Activated CD4-positive, alpha-beta T cell treated with anti-CD3 and anti-CD28 coated beads, Interleukin-2, Interleukin-4, amounts not matched to agents 100 ng/mL and 50 ng/mL, durations not matched to agents 16 hours and 8 hours (primary cell): ENCODE measurements at places on chromosomes 7 and 10.

- no peak for DNase-seq
These were observed 70.7 kb downstream of the BEND7 start for GRCh38 chr10:13457958-13458686.

DNA sequence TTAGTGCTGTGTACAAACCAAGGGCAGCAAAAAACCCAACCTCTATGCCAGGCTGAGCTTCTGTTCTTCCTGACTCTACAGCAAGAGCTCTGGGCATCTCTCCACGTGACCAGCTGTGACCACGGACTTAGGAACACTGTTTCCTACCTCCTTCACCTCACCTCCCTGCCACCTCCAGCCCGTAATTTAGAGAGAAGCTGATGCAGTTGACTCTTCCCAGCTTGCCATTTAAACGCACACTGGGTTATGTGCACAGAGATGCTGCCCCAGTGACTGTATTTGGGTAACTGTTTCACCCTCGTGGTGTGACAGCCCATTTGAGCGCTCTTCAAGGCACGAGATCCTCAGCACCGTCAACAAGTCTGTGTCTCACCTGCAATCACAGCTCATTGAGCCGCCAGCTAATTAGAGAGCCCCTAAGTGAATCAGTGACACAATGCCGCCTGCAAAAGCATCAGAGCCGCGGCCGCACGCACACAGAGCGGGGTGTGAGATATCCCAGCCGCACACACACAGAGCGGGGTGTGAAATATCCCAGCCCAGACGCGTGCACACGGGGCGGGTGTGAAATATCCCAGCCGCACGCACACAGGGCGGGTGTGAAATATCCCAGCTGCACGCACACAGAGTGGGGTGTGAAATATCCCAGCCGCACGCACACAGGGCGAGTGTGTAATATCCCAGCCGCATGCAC lies 319.7 kb downstream of the PTPRN2 start:
- DNase-seq: no peak

DNA sequence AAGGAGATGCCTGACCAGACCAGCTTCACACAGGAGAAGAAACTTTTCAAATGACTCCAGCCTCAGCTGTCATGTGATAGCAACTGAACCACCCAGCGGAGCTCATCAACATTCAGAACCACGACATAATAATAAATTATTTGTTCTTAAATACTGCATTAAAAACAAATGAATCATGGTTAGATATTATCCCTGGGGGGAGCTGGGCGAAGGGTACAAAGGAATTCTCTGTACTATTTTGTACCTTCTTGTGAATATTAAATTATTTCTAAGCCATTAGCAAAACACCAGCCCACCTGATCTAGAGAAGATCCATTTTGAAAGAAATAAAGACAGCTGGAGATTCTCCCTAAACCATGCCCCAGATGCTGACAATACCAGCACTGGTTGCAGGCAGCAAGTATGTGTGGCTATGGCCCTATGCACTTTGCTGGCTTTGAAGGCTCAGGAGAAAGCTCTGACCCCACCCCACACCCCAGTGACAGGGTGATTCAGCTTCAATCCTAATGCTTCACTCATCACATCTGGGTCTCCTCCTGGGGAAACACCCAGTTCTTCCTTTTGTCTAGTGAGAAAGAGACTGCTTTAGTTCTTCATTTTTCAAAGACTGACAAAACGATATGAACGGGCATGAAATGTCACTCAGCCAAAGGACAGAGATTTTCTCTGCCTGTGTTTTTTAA lies 45.5 kb upstream of the NKX2-3 start:
- DNase-seq: no peak

DNA sequence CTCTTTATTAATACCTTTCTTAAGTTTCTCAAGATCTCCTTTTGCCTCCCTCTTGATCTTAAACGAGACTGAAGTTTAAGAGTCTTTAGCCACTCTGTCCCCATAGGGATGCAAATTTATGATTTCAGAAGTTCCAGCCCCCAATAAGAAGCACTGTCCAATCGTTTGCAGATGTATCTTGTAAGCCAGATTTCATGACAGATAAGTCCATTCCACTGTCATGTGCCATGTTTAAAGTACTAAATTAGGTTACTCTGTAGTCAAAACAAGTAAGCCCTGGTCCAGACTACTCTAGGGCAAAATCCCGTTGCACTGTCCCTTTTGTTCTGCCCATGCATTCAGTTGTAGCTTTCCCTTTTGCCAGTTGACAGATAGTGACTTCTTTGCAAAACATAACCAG lies 157.2 kb upstream of the KAT6B start:
- no peak for DNase-seq

DNA sequence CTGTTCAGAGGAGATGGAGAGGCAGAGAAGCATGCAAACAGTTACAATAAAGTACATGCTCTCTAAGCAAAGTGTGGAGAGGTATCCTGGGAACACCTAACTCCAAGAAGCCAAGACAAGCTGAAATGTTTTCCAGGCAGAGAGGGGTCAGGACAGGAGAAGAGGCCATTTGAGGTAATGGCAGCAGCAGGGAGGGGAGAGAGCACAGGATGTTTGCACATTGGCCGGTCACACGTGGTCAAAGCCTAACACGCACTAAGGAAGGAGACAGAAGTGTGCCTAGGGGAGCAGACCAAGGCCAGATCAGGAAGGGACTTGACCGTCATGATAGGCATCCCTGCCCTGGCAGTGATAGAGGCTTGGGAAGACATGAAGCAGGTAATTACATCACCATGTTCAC lies 101.5 kb downstream of the CTTNBP2 start:
- DNase-seq: no peak

- no peak for DNase-seq
These were observed 1.9 kb downstream of the TSPAN33 start for GRCh38 chr7:129146237-129146979.

DNA sequence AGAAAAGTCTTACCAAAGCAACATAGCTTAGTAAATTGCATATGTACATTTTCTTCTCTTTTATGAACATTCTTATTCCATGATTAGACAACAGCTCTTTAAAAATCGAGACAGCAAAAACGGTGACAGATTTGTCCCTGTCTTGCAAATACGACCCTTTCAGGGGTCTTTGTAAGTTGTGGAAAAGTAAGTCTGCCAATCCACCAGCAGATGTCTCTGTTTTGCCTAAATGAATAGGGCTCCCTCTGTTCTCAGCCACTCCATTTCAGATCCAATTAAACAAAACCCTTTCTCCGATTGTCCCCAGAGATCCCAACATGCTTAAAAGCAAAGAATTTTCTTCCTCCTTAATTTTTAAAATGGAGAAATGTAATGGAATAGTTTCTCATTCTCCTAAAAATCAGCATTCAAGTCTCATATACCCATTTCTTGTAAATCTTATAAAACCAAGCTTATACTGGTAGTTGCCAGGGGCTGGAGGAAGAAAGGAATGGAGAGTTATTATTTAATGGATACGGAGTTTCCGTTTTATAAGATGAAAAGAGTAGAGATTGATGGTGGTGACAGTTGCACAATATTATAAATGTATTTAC lies 61.0 kb upstream of the NFE2L3 start:
- DNase-seq: peak; percentile 49

DNA sequence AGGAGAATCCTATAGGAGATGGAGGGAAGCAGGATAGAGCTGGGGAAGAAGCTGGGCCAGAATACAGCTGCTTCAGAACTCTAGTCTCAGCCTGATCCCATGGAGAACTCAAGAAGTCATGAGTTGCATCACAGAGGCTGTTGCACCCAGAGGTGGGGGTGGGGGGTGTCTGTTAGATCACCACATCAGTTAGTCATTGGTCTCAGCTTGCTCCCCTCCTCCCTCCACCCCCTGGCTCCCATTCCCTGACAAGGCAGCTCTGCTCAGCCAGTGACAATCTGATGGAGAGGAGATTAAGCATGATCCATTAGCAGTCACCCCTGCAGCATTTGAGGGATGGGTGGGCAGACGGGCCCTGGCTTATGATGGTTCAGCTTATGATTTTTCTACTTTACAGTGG lies 58.4 kb upstream of the FGL2 start:
- no peak for DNase-seq

DNA sequence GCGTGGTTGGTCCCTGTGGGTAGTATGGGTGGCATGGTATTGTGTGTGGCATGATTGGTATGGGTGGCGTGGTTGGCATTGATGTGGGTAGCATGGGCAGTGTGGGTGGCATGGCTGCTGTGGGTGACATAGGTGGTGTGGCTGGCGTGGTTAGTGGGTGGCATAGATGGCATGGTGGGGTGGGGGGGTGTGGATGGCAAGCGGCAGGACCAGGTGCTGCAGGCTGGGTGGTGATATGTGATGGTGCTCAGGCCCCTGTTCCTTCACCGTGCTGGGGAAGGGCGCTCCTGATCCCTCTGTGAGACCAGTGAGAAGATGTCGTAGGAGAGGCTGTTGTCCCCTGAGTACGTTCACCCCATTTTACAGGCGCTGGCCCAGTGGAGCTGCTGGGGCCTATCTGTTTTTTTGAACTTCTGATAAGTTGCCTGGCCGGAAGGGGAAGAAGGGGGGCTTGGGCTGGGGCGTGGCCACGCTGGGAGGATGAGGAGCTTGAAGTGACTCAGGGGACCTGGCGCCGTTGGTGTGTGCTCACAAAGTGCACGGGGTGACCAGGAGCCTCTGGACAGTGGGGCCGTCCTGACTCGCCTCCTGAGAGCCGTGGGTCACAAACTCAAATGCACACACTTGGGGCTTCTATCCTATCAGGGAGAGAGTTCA lies 17.5 kb downstream of the INPP5A start:
- no peak for DNase-seq

DNA sequence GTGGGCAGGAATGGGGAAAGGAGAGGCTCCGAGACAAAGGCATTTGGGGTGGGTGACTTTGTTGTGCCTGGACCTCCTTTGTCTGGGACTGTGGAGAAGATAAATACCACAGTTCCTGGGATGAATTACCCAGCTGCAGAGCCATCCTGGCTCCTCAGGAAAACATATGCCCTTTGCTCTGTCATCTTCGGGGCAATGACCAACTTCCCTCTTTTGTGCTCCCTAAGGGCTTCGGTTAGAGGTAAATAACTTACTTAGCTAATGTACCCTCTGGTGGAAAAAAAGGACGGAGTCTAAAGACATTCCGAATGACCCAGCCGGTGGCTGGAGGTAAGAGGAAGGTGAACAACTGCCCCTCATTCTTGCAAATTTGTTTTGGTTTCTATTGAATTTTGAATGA lies 345.7 kb downstream of the GATA3 start:
- DNase-seq: no peak

DNA sequence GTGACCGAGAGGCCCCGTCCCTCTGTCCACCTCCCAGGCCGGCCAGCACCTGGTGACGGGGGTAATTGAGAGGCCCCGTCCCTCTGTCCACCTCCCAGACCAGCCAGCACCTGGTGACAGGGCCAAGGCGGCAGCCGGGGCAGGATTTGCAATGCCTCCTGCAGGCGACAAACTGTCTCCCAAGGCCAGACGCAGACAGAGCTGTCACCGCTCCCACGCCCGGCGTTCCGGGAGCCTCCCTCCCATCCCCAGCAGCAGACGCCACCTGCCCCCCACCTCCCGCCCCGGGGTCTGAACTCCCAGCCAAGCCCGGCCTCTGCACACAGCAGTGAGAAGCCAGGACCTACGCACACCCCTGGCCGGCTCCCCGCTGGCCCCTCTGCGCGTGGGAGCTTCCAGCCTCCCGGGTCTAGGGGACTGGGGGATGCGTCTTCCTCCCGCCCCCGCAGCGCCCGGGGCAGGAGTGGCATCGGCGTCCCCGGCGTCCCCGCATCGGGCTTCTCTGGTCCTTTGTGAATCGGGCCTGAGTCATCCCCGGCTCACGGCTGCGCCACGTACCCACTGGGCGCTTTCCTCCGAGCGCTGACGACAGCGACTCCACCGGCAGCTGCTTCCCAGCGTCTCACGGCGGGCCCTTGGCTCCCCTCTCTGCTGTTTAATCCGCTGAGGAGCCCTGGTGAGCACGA lies 95.1 kb upstream of the DIP2C start:
- peak; percentile 48 for DNase-seq

GRCh38 chr10:96082153-96082552 lies 38.8 kb downstream of the CCNJ start:
- no peak for DNase-seq

DNA sequence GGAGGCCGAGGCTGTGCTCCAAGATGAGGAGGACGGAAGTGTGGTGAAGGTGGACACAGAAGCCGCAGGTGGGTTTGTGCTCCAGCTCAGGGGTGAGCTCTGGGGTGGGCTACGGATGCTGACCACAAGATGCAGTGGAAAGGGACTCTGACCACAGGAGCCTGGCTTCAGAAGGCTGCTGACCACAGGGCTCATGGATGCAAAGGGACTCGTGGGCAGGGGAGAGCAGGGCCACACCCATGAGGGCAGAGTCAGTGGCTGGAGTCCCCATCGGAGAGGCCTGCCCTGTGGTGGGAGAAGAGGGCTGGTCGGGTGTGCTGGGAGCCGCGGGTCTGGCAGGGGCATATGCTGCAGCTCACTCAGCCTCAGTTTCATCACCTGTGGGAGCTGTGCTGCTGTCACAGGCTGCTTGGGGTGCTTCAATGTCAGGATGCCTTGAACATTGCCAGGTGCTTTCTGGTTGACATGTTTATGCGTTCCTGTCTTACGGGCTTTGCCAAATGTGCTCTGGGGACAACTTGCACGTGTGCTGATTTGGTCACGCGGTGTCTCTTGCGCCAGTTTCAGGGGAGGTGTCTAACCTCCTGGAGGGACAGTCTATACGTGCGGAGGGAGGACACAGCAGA lies 13.7 kb downstream of the SCART1 start:
- DNase-seq: no peak

- DNase-seq: no peak
These were observed 189.1 kb upstream of the FRMD4A start for GRCh38 chr10:14519785-14520184.

GRCh38 chr10:132489704-132490534 lies 47.7 kb upstream of the INPP5A start:
- DNase-seq: no peak

DNA sequence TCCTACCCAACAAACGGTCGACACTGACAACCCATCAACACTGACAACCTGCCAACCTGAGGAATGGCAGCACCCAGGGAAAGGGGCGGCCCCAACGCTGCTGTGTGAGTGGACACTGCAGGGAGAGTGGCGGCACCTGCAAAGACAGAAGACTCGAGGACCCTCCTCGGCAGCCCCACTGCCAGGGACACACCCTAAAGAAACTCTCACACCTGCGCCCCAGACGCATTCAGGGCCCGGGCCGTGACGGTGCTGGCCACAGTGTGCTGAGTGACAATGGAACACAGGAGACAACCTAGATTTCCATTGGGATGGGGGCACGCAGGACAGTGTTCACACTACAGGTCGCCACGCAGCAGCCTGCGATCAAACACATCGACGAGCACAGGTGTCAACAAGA lies 3.6 kb downstream of the CAMK2B start:
- no peak for DNase-seq

GRCh38 chr10:101967713-101968112 lies 88.3 kb downstream of the ARMH3 start:
- DNase-seq: no peak

GRCh38 chr7:31043051-31043471 lies 9.0 kb upstream of the ADCYAP1R1 start:
- DNase-seq: no peak

DNA sequence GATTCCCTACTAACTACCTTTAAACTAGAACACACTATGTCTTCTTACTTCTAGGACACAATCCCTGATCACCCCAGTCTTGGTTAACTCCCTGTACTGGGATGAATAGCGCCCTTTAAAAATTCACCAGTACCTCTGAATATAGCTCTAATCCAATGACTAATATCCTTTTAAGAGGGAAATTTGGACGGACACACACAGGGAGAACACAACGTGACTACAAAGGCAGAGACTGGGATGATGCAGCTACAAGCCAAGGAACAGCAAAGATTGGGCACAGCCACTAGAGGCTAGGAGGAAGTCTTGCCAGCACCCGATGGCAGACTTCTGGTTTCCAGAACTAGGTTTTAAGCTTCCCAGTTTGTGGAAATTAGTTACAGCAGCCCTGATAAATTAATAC lies 81.4 kb downstream of the MALSU1 start:
- DNase-seq: no peak
